B cell (primary cell): ENCODE measurements at places on chromosomes 11 and 22. TPM values are rescaled to one million over a fixed set of nuclear protein-coding genes. Genes with fewer than 3 reads are reported as not detected.
A peak's percentile ranks its signal among the peaks of the same experiment; 100 is the strongest.

DNA sequence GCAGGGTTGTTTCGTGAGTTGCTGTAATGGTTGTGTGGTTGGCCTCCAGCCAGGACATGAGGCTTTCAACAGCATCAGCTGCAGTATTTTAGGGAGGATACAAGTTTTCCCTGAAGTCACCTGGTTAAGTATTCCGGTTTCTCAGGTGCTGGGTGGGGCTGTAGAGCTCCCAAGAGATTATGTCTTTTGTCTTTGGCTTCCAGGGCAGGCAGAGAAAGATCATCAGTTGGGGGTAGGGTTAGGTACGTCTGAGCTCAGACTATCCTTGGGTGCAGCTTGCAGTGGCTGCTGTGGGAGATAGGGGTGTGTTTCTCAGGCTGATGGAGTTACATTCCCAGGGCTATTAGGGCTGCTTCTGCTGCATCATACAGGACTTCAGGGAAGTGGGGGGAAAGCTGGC is 47.5 kb upstream of the MRGPRX1 start:
- no peak for DNase-seq

DNA sequence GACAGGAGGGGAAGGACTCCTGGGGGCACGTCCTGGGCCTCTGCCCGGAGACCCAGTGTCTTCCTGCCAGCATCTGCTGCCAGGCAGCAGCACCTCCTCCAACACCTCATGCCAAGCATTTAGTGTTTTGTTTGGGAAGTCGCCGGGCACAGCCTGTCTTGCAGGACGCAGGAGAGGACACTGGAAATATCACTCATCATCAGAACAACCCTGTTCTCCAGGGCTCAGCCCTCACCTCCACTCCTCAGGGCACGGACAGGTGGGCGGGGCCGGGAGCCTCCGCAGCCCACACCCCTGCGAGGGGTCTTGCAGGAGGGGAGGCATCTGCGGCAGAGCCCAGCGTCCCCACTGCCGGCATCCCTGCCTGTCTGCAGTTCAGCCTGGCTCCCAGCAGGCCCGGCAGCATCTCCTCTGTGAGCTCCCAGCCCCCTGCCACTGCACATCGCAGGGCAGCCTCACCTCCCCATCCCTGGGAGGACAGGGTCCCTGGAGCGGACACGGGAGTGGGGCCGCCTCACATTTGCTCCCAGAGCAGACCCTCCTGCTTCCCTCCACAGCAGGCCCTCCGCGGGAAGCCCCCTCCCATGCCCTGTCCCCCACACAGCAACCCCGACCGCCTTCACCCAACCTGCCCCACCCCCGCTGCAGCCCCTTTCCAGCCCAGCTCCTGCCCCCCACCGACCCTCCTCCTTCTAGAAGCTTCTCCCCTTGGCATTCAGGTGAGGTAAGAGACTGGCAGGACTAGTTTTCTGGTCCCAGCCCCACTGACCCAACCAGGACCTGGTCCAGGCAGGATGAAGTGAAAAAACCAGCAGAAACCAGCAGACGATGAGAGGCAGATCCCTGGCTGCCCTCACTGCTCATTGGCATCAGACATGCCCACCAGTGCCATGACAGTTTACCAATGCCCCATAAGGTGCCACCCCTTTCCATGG is 72.7 kb downstream of the BRD1 start:
- DNase-seq: no peak

- DNase-seq: no peak
Measured at GRCh38 chr22:40070701-40071100, 75.9 kb downstream of the FAM83F start.

DNA sequence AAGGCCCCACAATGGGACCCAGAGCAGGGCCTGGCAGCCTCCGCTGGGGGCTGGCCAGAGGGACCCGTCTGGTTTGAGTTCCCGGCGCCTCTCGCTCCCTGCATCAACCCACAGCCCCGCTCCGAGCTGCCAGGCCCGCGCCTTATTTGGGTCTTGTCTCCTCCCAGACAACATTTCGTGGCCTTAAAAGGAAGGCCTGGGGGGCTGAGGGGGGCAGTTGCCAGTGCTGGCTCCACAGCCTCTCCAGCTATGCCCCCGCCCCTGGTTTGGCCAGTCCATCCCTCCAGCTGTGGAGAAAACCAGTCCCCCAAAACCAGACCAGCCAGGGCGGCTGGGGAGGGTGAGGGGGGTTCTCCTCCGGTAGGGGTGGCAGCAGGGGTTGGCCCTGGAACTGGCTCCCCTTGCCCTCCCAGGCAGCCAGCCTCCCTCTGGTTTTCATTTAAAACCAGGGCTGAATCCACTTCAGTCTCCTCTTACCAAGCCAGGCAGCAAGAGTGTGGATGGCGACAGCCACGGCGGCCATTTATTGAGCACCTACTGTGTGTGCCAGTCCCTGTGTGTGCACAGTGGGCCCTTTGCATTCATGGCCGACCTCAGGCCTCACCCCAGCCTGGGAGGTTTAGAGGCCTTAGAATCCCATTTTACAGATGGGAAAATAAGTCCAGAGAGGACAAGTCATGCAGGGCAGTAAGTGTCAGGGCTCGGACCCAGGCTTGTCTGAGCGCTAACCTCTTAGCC is 18.6 kb downstream of the EMID1 start:
- no peak for DNase-seq

The SVIP gene
- 18.3 and 20.4 TPM in 2 replicates for total RNA-seq

The MN1 gene
- total RNA-seq: 0.02 and 0.07 TPM in 2 replicates

DNA sequence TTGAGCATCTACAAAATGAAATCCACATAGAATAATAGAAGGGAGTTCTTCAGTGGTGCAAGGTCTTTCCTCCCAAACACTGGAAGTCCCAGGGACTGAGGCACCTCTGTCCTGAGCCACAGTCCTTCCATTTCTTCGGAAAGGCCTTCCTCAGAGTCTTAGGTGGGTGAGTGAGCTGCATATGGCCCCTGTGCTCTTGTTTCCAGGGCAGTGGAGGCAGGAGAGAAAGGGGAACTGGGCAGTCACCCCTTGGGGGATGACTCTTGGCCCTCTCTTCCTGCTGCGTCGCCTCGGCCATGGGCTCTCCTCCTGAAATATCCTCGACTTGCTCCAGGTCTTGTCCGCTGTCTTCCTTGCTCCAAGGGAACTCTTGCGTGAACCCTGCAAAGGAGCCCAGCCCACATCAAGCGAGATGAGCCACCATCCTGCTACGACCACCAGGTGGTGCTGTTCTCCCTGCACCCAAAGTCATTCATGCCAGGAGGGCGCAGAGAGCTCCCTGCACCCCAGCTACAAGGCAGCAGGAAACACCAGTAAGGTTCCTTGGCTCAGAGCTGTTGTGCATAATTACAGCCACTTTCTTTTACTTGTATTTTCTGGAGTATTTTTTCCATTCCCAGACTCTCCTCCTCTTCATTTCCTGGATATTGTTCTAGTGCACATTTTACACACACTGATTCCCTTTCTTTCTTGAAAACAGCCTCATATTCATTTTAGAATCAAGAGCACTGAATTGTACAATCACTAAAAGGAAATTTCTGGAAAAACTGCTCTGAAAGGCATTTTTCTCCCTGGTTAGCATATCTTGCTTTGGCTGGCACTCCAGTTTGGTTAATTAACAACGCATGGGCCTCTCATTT is 397.8 kb downstream of the OPCML start:
- DNase-seq: peak; percentile 20

The NOX4 gene
- total RNA-seq: not detected in 2 replicates

DNA sequence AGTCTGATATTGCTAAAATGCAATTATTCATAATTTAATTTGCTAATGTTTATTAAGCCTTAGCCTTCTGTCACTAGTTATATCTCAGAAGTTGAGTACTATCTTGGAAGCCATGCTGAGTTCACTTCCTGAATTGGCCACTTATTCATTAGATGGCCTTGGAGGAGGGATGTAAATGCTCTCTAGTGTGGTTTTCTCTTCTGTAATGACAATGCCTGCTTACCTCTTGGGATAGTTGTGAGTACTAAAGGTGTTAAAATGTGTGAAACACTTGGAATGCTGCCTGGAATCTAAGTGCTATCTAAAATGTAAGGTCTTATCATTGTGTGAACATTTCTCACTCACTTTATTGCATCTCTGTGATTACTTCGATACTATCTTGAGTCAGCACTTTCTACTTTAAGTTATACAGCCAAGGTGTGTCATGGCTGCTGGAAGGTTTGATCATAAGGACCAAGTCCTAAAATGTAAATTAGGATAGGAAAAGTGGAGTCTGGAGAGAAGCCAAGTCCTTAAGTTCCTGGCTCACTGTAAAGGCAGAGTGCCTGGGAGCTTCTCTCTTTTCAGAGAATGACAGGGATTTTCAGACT is 12.4 kb downstream of the GLYATL2 start:
- DNase-seq: no peak

The TIRAP gene
- total RNA-seq: 25.1 and 27.1 TPM in 2 replicates

The SCN2B gene
- not detected in 2 replicates for total RNA-seq

The PACSIN3 gene
- 1.3 and 2.1 TPM in 2 replicates for total RNA-seq

DNA sequence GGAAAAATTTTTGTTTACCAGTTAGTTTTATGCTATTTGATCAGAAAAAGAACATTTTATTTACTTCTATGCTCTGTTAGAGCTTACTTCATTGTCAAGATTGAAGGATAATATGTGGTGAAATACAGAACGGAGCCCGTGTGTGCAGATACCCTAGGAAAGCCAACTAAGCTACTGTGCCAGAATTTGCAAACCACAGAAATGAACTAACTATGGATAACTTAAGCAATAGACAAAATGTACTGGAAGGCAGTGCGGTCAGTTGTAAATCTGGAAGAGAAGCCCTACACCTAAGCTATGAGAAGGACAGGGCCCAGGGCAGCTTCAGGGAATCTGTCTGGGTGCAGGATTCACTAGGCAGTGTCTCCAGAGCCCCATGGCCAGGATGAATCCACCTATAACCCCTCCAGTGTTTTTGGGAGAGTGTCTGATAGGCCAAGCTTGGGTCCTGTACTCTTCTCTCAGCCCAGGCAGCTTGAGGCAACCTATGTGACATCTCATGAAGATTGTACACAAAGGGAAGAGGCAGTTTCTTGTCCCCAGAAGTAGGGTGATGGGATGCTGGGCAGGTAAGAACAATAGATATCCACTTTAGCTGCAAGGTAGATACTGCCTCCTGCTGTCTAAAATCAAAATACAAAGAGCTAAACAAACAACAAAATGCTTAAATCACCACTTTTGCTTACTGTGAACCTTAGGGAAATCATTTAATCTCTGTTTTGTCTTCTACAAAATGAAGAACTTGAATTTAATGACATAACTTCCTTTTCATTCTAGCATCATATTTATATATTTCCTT is 12.1 kb downstream of the MMP7 start:
- DNase-seq: no peak

DNA sequence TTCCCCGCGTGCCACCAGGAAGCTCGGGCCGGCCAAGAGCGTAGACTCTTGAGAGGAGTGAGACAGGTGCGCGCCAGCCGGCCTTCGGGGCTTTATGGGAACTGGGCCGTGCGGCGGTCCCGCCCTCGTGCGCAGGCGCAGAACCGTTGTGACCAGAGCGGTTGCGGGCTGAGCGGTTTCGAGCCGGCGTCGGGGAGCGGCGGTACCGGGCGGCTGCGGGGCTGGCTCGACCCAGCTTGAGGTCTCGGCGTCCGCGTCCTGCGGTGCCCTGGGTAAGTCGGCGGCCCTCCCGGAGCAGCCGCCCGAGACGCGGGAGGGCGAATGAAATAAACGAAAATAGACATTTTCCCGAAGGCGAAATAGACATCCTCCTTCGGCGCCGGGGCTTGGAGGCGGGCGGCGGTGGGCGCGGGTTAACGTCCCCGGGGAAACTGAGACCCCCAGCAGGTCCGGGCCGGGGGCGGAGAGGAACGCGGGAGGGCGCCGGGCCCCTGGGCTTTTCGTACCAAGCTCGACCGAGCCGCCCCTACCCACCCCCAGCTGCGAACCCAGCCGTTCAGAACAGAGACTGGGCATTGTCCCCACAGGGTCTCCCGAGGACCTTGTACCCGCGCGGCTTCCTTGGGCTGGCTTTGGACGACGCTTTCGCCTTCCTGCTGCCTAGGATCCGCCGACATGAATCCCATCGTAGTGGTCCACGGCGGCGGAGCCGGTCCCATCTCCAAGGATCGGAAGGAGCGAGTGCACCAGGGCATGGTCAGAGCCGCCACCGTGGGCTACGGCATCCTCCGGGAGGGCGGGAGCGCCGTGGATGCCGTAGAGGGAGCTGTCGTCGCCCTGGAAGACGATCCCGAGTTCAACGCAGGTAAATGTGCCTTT is at the start of gene ASRGL1:
Gene ASRGL1 (plus strand): TSS at position 146 of the 879 bp plus-strand sequence. CDS start 530 bp downstream, at position 676.
- DNase-seq: peak; percentile 87

DNA sequence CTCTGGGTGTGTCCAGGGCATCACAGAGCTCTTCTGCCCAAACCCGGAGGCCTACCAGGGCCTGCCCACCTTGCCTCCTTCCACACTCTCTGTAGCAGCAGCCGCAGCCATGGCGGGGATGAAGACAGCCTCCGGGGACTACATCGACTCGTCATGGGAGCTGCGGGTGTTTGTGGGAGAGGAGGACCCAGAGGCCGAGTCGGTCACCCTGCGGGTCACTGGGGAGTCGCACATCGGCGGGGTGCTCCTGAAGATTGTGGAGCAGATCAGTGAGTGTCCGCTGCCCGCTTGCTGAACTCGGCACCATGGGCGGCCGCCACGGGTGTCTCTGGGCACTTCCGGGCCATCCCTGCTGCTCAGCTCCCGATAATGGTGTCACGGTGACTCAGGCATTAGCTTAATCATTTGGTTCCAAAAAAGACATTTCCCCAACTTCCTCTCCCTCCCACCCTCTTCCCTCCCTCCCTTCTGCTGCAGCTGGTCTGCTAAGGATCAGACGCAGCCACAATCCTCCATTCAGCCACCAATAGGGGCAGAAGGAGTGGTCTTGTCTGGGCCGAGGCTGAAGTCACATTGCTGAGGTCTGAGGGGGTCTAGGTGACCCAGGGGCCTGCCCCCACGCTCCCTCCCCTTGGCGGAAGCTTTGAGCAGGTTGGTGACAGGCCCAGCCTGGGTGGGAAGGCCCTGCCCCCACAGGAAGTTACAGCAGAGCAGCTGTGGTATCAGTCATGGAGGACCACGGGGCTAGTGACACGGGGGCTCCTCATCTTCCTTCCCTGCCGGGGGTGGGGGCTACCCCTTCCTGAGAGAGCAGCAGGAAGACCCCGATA is 950 bp downstream of the FERMT3 start:
- DNase-seq: peak; percentile 77

The MMP13 gene
- total RNA-seq: not detected in 2 replicates

GRCh38 chr11:6882751-6883150 is 6.3 kb downstream of the OR10A4 start:
- no peak for DNase-seq

DNA sequence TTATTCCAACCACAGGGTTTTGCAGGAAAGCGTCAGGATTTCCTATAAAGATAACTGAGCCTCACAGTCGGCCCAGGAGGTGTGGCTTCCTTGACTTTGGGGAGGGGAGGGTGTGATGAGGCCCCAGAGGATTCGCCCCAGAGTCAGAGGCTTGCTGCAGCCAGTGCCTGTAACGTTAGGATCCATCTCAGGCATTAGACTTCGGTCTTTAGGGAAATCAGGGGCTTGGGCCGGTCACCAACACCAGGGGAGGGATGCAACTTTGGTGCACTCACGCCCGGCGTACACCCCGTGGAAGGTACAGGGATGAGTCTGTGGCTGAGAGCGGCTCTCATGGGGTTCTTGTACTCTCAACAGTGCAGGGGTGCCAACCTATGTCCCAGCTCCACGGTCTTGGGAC is 5.7 kb upstream of the ANO1 start:
- DNase-seq: no peak

GRCh38 chr11:60455531-60456042 is at the start of gene MS4A1:
Gene MS4A1 (plus strand): TSS chr11:60455847. CDS start chr11:60462375, 6,528 bp downstream.
- DNase-seq: peak; percentile 95

The USP2 gene
- total RNA-seq: not detected in 2 replicates

- DNase-seq: no peak
Measured at GRCh38 chr11:48341466-48341865, 16.7 kb downstream of the OR4C3 start.
